ENCODE measurements at places on chromosomes 16 and 17.

DNA sequence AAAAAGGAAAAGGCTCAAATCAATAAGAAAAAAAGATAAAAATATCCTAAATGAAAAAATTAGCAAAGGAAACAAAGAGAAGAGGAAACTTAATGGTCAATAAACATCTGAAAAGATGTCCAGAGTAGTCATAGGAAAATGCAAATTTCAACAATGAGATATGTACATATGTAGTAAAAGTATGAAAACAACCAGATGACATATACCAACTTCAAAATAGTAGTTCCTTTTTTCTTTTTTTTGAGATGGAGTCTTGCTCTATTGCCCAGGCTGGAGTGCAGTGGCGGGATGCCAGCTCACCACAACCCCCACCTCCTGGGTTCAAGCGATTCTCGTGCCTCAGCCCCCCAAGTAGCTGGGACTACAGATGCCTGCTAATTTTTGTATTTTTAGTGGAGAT lies 21.7 kb upstream of the NFAT5 start:
- no peak for DNase-seq

DNA sequence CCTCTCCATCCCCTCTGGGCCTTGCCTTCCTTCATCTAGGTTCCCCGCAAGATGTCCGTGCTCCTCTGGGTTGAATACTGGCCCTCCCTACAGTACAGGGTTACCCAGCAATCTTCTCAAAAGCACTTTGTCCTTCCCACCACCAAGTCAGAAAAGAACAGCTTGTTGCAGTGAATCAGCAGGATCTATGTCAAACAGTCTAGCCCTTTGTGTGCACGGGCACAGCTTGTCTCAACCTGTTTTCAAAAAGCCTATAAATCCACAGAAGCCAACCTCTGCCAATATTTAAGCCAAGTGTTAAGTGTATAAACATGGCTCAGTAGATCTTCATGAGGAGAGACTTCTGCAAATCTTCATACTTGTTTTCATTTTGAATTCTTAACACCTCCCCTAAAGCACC lies 25.2 kb downstream of the C17orf67 start:
- DNase-seq = no peak

DNA sequence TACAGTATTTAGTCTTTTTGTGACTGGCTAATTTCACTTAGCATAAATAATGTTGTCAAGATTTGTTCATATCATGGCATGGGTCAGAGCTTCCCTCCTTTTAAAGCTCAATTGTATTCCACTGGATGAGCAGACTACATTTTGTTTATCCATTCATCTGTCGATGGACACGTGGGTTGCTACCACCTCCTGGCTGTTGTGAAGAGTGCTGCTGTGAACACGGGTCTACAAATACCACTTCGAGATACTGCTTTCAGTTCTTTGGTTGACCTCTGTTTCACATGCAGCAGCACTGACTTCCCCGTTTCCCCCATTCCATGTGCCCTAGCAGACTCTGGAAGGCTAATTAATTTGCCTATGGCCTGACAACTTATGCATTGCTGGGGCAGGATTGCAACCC lies 285.4 kb downstream of the SHISA9 start:
- DNase-seq = no peak

- DNase-seq = no peak
Measured at GRCh38 chr17:81271226-81271625, 23.9 kb downstream of the SLC38A10 start.

GRCh38 chr16:19085679-19086200 lies 18.3 kb downstream of the COQ7 start:
- no peak for DNase-seq

DNA sequence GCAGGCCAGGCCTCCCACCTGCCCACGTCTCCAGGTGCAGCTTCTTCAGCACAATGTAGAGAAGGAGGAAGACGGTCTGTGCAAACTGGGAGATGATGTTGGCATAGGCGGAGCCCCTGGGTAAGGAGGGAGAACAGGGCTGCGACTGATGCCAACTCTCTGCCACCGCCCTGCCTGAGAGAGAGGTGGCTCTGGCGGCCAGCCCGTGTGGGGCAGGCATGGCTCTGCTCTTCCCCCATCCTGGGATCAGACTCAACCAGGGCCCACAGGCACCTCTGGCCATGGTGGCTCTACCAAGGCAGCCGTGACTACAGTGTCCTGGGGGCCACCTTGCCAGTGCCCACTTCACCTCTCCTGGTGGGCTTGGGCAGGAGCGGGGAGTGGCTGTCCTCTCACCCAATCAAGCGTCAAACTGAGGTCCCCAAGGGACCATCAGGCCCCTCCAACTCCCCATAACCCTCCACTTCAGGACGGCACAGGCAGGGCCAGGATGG lies 8.6 kb downstream of the SLC47A2 start:
- no peak for DNase-seq

- no peak for DNase-seq
Measured at GRCh38 chr17:51662204-51663056, 402.1 kb downstream of the UTP18 start.

DNA sequence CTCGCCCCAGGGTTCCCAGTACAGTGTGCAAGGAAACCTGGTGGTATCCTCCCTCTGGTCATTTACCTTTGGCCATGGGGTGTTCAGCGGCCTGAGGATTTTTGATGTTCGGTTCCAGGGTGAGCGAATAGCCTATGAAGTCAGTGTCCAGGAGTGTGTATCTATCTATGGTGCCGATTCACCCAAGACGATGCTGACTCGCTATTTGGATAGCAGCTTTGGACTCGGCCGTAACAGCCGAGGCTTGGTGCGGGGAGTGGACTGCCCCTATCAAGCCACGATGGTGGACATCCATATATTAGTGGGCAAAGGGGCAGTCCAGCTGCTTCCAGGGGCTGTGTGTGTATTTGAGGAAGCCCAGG lies 1.2 kb downstream of the AOC2 start:
- DNase-seq = no peak

GRCh38 chr16:66483689-66484452 lies 56.8 kb downstream of the BEAN1 start:
- DNase-seq = peak; percentile 67

DNA sequence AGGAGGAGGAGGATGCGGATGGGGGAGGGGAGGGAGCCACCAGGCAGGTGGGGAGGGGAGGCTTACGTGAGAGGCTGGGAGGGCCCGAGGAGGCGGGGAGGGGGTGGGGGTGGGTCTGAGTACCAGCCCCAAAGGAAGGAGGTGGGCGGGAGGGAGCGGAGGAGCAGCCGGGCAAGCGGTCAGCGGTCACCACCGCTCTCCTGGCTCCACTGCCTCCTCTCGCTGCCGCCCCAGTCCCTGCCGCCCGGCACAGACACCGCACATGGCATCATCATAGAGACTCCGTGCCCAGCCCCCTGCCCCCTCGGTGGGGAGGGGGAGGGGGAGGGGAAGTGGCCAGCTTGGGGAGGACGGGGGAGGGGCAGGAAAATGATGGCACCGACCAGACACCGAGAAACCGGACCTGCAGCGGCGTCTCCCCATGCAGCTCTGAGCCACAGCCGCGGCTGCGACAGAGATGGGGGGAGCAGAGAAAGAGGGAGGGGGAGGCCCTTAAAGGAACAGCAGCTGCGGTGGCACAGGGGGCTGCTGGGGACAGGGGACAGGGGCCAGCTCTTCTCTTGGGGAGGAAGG lies at the start of gene TLCD3B:
Gene TLCD3B, minus strand, starts transcription at position 431 of the 573 bp plus-strand sequence. CDS start 744 bp downstream, outside the sequence.
- DNase-seq = no peak

DNA sequence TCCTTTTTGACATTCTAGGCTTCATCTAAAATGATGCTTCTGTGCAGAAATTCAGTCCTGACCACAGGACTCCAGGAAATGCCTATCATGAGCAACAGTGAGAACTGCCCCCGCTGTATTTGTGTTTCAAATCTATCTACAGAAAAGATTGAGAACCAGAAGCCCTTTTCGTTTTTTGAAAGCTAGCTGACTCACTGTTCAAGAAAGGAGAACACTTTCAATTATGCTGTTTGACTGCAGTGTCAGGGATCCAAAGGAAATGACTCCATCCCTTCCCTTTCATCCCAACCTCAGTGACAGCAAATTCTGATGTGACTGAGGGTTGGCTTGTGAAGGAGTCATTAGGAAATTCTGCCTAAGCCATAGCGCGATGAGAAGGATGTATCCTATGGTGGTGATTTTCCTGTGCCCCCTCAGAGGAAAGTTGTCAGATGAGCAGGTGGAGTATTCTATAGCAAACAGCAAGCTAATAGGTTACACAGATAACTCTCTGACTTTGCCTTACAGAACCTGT lies 622.3 kb downstream of the TMEM114 start:
- DNase-seq = no peak

DNA sequence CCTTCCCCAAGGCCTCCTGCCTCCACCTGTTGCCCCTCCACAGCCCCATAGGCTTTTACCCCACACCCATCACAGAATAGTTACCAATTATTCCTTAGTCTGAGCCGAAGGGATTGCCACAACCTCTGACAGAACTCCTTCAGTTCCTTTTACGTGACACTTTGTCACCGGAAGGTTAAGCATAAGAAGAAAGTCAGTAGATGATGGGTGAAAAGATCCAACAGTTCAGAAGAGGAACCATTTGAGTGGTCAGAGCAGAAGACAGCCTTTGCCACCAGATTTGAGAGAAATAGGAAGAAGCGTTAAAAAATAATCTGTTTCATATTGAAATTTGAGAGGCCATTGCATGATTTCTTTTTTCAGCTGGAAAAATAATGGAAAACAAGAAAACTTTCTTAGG lies 1.2 kb downstream of the SRR start:
- DNase-seq = no peak

DNA sequence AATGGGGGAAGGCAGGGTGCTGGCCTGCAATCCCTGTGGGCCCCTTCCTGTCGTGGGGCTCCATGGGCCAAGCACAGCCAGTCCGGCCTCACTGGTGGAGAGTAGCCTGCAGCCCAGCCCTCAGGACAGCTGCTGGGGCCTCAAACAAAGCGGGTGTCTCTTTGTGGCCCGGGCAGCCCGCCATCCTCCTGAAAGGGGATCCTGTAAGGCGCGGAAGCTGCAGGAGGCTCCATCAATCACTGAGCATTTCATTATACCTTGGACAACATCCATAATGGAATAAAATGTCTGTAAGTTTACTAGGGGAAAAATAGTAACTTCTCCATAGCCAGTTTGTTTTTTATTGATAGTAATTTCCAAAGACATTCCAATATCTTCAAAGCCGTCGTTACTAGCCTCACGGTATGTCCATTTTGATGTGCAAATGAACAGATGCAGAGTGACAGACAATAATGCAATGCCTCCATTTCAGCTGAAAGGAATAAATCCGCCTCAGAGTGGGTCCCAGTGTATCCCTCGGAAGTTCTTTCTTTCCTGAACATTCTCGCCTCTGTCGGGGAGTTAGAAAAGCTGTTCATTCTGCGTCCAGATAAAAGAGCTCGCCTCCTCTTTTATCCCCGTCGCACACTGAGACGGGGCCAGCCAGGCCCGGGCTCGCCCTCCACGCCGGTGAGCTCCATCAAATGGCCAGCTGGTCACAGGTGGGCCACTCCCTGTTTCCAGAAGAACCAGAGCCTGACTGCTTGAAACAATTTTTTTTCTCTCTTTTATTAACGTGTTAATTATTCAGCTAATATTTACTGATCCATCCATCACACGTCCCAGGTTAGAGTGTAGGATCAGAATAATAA lies 14.4 kb downstream of the WSCD1 start:
- DNase-seq = no peak

- DNase-seq = no peak
Measured at GRCh38 chr17:1462164-1463112, 6.4 kb upstream of the CRK start.
